RWPE2 (cell line): ENCODE measurements at places on chromosomes 3 and 15.

- no peak for DNase-seq
Measured at GRCh38 chr3:84893211-84893610, 65.6 kb upstream of the CADM2 start.

DNA sequence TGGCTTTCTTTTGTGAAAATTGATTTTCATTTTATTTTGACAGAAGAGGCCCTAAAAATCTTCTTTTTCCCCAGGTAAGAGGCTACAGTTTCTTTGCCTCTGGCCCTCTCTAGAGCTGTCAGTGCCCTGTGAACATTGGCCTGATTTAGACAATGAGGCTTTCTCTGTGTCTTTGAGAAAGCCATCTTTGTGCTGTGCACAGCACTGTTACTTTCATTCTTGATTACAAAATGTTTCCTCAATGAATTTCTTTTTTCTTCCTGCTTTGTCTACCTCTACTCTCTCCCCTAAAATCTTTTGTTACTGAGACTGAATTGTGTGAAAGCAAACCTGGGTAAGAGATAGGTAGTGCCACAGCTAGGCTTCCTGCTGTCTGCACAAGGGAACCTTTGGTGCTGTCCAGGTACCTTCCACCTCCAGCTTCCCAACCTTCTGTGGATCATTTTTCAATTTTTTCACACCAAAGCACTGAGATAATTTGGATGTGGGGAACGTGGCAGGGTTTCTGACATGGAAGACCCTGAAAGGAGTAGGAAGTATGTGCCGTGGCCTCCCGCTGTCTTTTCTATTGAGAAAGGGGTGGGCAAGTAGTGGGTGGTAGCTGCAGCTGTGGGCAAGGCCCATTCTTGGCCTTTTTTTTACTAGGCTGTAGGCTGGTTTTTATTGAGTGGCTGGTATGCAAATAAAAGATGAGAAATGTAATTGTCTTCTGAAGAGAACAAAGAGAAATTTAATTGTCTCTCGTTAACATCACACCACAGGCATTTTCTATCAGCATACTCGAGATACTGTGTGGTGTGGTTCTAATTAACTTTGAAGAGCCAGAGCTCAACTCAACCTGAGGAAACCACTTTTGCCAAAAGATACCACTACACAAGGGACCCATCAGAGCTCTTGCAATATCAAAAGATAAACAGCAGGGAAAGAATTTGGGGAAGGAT, 21.0 kb downstream of the RAB8B start:
- DNase-seq = no peak

DNA sequence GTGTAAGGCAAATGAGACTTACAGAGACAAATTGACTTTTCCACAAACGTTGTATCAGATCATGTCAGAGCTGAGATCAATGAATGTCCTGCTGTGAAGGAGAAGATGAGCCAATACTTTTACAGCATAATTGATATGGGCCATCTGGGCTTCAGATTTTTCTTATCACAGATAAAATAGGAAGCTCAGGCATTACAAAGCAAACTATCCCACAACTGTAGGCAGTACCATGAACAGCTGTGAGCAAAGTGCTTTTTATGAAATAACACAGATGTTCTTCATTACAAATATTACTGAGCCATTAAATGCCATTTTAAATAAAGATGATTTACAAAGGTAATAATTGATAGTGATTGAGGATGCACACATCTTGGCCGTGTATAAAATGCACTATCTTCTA, 852.3 kb downstream of the OTOL1 start:
- DNase-seq = no peak

GRCh38 chr3:101631098-101631796, 45.7 kb downstream of the ZBTB11 start:
- no peak for DNase-seq

DNA sequence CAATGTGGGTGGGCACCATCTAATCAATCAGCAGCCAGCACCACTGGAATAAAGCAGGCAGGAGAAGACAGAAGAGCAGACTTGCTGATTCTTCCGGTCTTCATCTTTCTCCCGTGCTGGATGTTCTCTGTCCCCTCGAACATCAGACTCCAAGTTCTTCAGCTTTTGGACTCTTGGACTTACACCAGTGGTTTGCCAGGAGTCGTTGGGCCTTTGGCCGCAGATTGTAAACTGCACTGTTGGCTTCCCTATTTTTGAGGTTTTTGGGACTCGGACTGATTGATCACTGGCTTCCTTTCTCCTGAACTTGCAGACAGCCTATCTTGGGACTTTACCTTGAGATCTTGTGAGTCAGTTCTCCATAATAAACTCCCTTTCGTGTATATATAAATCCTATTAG, 292.8 kb downstream of the BCHE start:
- no peak for DNase-seq

DNA sequence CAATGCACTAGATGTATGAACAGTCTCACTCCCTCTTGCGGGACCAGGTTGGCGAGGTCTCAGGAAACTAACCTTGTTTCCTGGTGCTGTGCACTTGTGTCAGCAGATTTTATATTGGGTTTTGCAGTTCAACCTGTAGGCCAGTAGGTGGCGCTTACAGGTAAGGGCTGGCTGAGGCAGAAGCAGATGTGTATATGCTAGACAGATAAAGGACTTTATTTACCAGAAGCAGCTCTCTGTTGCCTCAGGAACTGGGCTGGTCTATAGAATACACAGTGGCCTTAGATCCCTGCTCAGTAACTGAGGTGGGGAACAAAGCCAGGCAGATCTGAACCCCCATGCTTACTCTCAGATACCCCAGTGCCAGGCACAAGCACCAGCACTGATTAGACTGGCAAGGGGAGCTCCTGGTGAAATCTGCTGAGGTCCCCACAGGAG, 296.8 kb downstream of the DOCK3 start:
- DNase-seq = no peak

DNA sequence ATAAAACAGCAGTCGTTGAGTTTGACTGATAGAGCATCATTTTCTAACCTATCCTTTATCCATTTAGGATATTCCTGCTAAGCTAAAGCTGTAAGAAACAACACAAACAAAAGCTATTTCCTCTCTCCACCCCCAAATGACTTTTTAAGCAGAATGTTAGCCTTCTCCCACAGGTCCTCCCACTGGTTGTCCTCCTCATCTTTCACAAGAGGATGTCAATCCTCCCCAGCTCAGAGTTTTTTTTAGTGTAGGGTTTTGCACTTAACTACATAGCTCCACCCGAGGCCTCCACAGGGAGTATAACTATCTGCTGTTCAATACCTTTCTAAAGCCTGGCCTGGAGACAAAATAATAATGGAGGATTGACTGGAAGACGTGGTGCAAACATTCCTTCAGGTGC, 7.8 kb downstream of the SETMAR start:
- DNase-seq = no peak

- no peak for DNase-seq
Measured at GRCh38 chr3:196072313-196072712, 9.6 kb downstream of the TFRC start.

- no peak for DNase-seq
Measured at GRCh38 chr15:33618350-33618749, 307.6 kb downstream of the RYR3 start.

DNA sequence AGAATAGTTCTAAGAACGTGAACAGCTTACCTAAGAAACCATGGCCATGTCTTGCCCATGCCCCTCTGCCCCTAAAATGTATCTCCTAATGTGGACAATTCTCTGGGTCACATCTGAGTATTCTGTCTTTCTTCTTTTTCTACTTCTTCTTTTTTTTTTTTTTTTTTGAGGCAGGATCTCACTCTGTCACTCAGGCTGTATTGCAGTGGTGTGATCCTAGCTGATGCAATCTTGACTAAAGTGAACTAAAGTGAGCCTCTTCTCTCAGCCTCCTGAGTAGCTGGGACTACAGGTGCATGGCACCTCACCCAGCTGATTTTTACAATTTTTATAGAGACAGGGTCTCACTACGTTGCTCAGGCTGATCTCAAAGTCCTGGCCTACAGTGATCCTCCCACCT, 204.8 kb upstream of the ZPLD1 start:
- no peak for DNase-seq

DNA sequence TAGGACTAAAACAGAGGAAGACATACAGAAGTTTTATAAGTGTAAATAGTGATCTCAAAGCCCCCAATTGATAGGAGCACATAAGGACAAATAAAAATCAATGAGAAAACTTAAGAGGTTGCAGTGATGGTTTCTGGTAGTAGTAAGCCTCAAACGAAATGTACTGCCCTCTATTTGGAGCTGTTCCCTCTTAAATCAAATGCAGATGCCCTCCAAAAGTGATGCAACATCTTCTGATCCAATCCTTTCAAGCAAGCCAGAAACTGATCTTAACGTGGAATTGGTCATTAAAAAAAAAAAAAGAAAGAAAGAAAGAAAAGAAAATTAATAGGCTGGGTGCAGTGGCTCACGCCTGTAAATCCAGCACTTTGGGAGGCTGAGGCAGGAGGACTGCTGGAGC, 259.3 kb downstream of the ZBTB20 start:
- DNase-seq = no peak
